ENCODE measurements at places on chromosomes 12 and 14. TPM values are rescaled to one million over a fixed set of nuclear protein-coding genes. Genes with fewer than 3 reads are reported as not detected.
A peak's percentile ranks its signal among the peaks of the same experiment; 100 is the strongest.

OTUB2 gene
- total RNA-seq: 0.48 TPM

GPR65 gene
- total RNA-seq: 17.3 TPM

RNF212B gene
- total RNA-seq: not detected

HOXC12 gene
- not detected for total RNA-seq

SIRT4 gene
- 2.1 TPM for total RNA-seq

PIANP gene
- not detected for total RNA-seq

NOS1 gene
- total RNA-seq: not detected

- no peak for DNase-seq
These were observed 401.6 kb downstream of the FOXG1 start for GRCh38 chr14:29168149-29168548.

DNA sequence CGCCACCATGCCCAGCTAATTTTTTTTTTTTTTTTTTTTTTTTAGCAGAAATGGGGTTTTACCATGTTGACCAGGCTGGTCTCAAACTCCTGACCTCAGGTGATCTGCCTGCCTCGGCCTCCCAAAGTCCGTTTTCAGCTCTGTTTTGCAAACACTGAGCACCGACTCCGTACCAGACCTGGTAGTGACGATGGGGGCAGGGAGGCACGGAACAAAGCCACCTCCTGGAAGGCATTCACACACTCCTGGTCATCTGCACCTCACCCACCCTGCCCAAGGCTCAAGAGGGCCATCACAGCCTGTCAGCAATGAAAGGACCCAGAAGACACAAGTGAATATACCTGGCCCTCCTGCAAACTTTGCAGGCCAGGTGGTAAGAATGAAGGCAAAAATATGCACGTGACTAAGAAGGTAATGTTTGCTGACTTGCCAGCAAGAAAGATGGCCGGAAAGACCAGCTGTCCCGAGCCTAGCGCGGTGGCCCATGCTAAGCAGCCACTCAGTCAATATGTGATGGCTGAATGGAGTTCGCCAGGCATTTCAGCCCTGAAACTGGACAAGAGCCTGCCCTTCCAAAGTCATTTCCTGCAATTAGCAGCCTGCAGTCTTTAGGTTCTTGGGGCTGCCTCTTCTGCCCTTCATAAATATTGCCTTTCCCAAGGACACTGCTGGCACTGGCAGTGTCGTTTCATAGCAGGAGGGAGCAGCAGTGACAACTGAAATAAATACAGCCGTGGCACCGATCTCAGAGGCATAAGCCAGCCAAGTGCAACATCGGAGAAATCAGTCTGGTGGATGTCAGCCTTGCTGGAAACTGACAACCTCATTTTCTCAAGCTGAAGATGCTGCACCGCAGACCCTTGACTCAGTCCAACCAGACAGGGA, 17.6 kb downstream of the MMAB start:
- no peak for DNase-seq

DNA sequence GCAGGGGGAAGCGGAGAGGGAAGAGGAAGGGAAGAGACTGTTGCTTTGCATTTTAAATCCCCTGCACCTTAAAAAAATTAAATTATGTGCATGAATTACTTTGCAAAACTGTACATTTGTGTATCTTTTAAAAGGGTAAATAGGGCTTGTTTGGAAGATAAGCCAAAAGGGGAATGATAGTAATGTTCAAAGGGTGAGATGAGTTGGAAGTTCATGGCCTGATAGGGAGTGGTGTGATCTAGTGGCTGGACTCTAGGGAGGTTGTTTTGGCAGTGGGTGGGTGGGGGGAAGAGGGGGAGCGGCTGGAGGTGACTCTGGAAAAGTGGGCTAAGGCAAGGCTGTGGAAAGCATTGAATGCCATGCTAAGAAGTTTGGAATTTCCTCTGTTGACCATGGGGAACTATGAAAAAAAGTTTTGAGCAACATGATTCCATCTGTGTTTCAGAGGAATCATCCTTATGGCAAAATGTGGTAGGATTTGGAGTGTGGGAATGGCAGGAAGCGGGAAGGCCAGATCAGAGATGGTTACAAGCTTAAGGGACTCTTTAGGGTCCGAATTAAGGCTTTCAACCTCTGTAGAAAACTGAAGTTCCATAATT, 25.5 kb upstream of the EMP1 start:
- DNase-seq: no peak

GRCh38 chr12:91061091-91061490, 3.3 kb upstream of the KERA start:
- DNase-seq: no peak

DNA sequence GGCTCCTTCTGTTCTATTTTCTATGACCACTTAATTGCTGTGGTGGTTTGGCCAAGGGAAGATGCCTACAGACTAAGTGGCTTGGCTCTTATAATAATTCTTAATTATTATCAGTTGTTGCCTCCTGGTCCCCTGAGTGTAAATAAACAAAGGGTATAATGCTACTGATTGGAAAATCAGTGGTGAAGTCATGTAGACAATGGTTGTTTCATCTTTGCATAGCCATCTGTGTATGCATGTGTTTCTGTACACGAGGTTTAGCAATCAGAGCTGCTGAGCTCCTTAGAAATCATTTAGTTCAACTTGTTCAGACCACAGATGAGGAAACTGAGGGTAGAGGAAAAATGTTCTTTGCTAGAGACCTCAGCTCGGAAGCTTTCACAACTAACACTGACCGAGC, 152.2 kb downstream of the STXBP6 start:
- no peak for DNase-seq

- DNase-seq: peak; percentile 1
These were observed 125.8 kb upstream of the AVPR1A start for GRCh38 chr12:63276537-63277365.

DNA sequence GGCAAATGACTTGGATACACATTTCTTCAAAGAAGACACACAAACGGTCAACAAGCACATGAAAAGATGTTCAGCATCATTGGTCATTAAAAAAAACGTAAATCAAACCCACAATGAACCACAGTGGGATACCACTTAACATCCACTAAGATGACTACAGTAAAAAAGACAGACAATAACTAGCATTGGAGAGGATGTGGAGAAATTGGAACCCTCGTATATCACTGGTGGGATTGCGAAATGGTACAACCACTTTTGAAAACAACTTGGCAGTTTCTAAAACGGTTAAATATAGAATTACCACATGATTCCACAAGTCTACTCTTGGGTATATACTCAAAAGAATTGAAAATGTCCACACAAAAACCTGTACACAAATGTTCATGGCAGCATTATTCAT, 25.2 kb upstream of the PPFIBP1 start:
- no peak for DNase-seq

- DNase-seq: no peak
These were observed 696.0 kb downstream of the C12orf50 start for GRCh38 chr12:87332987-87333726.

DNA sequence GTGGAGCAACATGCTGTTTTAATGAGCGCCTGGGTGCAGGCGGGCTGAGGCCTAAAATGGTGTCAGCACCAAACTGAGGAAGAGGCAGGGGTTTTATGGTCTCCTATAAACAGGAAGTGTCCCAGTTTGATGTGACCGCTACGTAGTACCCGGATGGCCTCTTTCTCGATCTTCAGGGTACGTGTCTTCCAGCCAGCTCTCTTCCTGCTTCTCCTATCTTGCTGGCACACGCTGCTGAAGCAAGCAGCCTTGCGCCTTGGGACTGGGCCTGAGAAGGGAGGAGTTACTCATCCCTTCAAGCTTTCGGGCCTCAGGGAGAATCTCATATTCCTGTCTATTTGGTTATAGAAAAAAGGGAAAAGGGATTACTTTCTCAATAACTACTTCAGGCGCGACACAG, 28.2 kb upstream of the RNASE1 start:
- DNase-seq: no peak

GRCh38 chr12:69266036-69266635, 26.8 kb downstream of the CPSF6 start:
- DNase-seq: no peak

DNA sequence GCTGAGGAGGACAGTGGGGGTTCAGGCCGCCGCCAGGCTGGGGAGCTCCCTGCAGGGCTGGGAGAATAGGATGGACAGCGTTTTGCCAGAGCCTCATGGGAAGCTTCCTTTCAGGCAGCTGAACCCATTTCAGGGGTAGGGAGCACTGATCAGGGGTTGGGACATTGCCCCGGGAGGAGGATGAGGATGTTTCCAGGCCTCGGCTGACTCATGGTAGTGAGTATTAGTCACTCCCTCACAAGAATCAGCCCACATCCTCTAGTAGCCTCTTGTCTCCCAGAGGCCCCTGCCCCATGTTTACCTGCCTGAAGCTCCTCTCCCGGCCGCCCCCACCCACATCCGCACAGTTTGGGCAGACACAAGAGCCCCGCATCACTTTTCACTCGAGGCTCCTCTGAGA, 89.8 kb downstream of the ZFP36L1 start:
- peak; percentile 17 for DNase-seq

DNA sequence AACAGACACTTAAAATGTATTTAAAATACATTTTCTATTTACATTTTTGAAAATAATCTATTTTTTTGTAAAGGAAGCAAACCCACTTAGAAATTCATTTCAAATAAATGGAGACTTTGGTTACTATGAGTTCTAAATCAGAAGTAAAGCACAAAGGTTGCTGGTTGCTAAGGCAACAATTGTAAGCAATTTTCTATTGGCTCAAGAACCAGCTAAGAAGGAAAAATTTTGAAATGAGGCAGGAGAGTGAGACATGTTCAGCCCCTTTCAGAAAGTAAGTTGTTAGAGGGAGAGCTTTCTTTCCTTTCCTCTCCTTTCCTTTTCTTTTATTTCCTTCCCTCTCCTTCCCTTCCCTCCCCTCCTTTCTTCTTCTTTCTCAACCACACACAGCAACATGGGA, 80.7 kb downstream of the PRMT8 start:
- no peak for DNase-seq

GRCh38 chr12:40557980-40558379, 134.3 kb upstream of the CNTN1 start:
- DNase-seq: no peak

DNA sequence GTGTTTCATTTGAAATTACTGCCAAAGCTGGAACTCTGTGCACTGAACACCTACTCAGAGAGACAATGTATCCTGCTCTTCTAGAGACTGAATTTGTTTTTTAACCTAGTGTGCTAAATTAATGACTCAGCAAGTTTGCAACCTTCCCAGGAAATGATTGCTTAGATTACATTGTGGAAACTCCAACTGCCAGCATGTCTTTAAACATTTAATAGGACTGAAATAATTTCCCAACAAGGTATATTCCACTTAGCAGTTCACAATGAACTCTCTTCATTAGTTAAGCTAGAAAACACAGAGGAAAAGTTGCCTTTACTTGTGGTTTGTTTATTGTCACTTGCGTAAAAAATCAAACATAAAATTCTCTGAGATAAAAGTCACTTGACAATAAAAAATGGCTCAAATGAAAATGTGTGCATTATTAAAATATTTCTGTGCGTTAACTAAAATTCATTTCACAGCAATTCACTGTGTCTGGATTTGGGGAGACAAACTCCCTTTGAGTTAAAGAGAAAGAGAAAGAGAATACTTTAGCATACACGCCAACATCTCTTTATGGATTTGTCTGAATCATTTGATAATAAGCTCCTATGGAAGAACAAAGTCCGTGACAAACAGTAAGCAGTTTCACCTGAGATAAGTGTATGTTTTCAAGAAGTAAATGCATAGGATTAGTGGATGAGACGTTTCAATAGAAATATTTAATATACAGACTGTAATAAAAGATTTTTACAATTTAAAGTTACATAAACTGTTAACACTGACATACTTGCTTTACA, 284.0 kb downstream of the PRKD1 start:
- no peak for DNase-seq

DNA sequence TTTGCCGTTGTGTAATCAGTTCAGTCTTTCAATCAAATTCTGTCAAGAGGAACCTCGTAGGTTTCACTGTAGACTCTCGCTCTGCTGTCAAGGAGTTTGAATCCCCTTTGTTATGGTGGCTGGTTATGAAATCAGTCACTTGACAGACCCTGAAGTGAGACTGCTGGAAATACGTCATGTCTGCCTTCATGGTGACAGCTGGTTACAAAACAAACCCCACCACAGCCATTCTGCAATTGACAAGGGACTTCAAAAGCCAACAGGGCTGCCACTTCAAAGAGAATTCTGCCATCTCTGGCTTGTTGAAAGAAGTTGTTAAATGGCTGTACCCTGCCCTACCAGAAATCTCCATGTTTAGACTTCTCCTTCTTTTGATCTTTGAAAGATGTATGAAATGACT, 286.9 kb downstream of the ERC1 start:
- peak; percentile 42 for DNase-seq

GRCh38 chr14:99389174-99389826, 91.4 kb downstream of the SETD3 start:
- DNase-seq: peak; percentile 38
